ENCODE measurements at places on chromosomes 7 and 10.

DNA sequence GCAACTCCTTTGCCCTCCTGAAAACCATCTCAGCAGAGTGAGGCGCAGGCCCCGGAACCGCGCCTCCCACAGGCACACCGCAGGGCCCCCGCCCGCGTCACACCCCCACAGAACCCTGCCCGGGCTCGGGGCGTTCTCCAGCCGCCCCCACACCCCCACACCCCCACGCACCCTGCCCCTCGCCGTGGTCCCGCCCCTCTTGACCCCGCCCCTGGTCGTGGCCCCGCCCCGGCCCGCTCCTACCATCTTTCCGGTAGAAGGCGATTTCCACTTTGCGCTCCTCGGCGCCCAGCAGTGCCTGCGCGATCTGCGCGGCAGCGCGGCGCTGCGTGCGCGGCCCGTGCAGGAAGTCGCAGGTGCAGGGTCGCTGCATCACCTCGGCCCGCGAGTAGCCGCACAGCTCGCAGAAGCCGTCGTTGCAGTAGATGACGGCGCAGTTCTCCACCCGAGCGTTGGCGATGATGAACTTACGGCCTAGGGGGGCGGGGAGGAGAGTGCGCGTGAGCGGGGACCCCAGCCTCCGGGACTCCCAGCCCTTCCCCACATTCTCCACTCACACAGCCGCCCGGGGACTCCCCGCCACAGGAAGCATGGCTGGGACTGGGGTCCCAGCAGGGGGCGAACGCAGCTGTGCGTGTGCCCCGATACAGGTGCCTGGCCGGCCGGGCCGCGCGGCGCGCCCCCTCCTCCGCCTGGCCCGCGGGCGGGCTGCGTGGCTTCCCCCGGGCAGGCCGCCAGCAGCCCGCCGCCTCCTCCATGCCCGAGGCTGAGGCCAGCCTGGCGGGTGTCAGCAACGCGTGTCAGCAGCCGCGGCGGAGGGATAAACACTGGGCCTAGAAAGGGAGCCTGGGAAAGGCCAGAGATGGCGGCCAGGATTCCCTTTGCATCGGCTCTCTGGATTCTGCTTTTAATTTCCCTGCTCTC, 3.4 kb downstream of the KCNH2 start:
- DNase-seq = peak; percentile 77

DNA sequence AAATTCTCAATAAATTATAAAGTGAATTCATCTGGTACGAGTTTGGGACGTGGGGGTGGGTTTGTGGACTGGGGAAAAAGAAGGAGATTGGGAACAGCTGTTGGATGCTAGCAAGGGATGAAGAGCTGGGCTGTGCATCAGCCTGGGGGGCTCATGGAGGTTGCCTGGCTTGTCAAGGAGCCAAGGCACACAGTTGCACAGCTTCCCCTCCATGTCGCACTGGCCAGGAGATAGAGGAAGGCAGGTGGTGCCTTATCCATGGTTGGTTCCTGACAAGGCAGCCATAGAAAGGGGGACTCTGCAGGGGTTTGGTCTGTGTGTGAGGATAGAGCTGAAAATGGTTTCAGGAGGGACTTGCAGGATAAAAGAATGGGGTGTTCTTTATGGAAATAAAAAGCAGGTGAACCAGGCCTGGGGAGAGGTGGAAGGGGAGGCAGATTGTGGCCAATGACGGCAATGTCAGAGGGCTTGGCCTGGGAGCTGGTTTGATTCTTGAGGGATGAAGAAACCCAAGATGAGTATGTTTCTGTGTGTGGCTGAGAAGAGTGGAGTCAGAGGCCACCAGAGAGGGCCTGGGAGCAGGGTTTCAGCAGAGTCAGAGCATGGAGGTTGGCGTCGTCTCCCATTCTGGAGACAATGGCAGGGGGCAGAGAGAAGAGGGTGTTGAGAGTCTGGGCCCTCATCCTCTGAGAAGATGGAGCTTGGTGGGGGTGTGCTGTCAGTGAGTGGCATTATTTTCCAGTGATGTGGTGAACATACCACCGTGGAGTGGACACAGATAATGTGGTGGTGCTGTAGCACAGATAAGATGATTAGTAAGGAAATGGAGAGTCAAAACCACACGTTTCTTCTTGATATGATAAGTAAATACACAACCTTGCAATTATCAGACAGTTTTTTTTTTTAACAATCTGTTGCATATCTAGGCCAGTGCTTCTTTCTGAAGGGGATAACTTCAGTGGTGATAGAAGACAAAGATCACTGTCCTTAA, 108.2 kb downstream of the PTPN20 start:
- DNase-seq = no peak

DNA sequence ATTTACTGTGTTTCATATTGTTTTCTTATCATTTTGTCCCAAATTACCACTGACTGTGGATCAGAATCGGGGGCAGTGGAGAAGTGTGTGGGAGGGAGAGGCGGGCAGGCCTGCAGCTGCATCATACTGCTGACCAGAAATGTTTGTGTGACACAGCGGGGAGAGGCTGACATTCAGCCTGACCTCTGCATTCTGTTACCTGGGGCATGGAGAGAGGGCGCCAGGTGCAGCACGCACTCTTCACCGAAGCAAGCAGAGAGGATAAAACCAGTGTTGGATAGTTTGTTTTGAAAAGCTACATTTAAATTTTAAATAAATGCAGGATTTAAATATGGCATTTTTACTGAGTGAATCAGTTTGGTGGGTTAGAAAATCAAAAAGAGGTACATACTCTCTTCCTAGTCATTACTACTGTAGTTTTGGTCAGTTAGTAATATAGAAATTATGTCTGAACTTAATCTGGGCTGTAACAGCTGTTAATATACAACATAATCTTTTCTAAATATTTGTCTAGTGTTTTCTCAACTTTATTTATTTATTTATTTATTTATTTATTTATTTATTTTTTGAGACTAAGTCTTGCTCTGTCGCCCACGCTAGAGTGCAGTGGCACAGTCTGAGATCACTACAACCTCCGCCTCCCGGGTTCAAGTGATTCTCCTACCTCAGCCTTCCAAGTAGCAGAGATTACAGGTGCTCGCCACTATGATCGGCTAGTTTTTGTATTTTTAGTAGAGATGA, 8.8 kb upstream of the STMP1 start:
- DNase-seq = no peak

DNA sequence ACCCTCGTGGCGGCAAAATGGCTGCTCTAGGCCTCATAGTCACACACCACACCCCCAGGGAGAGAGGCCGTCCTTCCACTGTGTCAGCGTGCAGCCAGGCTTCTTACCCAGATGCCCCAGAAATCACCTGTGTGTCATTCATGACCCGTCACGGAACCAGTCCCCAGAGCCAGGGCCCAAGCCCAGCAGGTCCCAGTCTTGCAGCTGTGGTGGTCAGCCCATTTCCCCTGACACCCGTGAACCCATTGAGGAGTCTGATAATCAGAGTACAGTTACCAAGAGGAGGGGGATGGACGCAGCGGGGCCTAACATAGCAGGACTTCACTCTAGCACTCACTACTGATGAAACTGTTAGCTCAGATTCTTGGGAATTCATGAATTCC, 112.1 kb downstream of the ACTR3B start:
- no peak for DNase-seq

DNA sequence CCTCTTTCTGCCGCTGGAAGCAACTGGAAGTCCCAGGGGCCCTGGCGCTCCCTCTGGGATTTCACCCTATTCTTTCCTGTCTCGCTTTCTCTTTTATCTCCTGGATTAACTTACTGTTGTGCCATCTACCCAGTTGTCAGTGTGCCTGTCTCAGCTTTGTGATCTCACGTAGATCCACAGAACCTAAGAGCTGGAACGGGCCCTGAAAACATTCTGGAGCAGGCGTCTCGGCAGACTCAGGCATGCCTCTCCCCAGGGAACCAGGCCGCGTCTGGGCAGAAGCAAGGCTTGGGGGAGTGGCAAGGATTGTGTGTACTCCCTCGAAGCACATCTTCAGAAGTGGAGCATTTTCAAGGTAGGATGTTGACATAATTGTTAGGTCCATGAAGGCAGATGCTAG, 87.2 kb downstream of the KCNMA1 start:
- DNase-seq = no peak

DNA sequence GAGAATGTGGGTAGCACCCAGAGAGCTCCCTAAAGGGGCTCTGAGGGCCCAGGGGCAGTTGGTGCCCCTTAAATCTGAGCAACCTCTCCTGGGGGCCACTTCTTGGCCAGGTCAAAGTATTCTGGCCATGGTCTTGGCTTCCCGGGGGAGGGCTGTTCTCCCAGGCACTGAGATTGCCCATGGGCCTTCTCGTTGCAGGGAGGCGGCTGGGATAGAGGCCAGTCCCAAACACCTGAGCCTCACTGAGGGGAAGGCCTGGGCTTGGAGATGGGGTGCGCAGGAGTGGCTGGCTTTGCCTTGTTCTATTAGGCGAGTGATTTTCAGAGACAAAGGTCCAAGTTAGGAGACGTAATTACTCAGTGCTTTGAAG, 33.5 kb downstream of the ZNF783 start:
- DNase-seq = no peak

GRCh38 chr10:110746254-110746826, 102.2 kb downstream of the RBM20 start:
- DNase-seq = peak; percentile 25

- no peak for DNase-seq
Observed at GRCh38 chr7:22776964-22777363, 45.7 kb downstream of the TOMM7 start.

DNA sequence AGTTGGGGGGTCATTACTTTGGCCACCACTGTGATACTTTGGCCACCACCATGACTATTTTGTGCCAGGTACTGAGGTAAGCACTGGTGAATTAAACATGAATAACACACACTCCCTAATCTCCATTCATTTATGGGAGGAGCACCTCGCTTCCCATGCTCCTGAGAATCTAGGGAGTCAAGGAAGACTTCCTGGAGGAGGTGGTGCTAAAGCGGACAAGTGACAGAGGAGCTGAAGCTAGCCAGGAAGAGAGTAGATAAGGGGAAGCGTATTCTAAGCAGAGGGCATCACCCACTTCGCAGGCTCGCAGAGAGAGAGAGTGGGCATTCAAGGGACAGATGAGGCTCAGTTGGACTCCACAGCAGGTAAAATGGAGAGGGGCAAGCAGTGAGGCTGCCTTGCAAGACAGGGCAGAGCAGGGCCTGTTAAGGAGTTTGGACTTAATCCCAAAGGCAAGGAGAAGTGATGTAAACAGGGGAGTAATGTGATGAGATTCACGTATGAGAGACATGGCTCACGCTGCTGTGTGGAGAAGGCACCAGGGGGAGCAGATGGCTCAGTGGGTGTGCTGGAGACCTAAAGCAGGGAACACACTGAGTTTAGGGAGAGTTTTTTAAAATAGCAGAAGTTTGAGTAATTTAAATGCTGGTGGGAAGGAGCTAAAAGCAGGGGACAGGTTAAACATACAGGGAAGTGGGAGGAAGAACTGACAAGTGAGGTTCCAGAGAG, 21.3 kb upstream of the TMEM248 start:
- no peak for DNase-seq

- DNase-seq = no peak
Observed at GRCh38 chr10:77518910-77519274, 118.7 kb downstream of the KCNMA1 start.

DNA sequence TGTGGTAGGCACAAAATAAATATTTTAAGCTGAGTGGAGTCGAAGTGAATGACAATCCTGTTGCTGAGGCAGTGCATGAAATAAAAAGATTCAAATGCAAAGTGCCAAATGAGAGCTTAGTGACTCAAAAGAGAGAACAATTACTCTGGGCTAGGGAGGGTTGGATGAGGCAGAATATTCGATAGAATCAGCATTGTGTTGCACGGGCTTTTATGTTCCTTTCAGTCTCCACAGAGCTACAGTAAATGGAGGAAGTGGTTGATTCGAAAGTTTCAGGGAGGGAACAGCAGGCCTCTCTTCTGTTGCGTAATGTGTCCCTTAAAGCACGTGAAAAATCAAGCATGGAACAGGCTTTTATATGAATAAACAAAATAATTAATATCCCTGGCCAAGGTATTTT, 599.3 kb upstream of the CELF2 start:
- no peak for DNase-seq

DNA sequence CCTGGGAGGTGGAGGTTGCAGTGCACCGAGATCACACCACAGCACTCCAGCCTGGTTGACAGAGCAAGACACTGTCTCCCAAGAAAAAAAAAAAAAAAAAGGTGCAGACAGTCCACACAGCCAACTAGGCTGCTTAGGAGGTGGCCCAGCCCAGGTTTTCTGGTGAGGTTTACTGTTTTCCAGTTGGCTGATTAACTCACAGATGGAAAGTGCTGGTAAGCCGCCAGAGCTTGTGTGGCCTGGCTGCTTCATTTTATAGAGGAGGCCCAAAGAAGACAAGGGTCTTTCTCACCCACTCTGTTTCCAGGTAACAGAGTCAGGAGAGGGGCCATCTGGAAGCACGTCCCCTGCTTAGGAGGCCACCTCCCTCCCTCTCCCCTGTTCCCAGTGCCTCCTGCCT, 6.2 kb downstream of the RHBDD2 start:
- no peak for DNase-seq

DNA sequence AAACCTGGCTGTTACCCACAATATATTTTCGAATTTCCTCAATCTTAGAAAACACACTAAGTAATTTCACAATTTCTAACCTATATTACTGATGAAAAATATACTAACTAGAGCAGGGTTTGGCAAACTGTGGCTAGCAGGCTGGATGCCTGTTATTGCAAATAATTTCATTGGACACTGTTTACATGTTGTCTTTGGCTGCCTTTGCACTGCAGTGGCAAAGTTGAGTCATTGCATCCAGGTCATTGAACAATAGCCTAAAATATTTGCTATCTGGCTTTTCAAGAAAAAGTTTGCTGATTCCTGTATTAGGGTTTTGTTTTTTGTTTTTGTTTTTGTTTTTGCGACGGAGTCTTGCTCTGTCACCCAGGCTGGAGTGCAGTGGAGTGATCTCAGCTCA, 47.2 kb downstream of the KIF11 start:
- DNase-seq = no peak

GRCh38 chr10:74743401-74743800, 83.0 kb upstream of the KAT6B start:
- no peak for DNase-seq

DNA sequence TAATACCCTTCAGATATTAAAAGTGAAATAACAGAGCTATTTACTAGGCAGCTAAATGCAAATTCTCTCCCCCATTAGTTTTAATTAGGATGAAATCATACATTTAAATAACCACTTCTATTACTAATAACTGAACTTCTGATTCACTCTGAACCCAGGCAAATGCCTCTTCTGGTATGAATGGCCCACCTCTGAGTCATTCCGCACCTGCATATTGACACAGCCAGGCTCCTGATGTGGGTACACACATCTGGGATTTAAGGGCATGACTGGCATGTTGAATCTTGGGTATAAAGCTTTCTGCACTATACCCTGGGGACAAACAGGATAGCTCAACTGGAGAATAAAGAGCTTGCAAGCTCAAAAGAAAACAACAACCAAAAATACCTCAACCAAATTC, 140.9 kb downstream of the AUTS2 start:
- no peak for DNase-seq

GRCh38 chr10:35511647-35512046, 93.5 kb upstream of the GJD4 start:
- no peak for DNase-seq

All from COR-L47 (cell line).